LHCN-M2 (cell line): ENCODE measurements at places on chromosomes 16 and 17. TPM values are rescaled to one million over a fixed set of nuclear protein-coding genes. Genes with fewer than 3 reads are reported as not detected.
A peak's percentile ranks its signal among the peaks of the same experiment; 100 is the strongest.

- DNase-seq: no peak
These were observed 99.0 kb downstream of the C16orf78 start for GRCh38 chr16:49472598-49472997.

DNA sequence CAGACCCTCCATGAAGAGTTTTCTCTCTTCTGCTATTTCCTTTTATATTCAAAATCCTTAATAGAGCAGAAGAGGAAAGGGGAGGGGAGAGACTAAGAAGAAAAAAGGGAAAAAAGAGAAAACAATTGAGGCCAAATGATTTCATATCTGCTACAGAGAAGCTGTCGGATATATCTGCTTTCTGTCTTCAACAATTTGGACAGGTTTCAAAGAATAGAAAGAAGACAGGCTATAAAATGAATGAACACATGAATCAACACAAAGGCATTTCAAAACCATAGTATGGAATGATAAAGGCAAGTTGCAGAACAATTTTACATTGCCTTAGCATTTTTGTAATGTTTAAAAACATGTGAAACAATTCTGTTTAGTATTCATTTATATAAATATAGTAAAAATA is 4.7 kb upstream of the CMTR2 start:
- no peak for DNase-seq

- no peak for DNase-seq
These were observed 1149.1 kb upstream of the CDH8 start for GRCh38 chr16:63185235-63185780.

GRCh38 chr16:68793401-68793857 is 49.9 kb upstream of the TANGO6 start:
- no peak for DNase-seq

GRCh38 chr16:19066988-19067348 is 446 bp upstream of the COQ7 start:
- no peak for DNase-seq

- no peak for DNase-seq
These were observed 63.4 kb downstream of the GTF3C1 start for GRCh38 chr16:27486344-27486743.

DNA sequence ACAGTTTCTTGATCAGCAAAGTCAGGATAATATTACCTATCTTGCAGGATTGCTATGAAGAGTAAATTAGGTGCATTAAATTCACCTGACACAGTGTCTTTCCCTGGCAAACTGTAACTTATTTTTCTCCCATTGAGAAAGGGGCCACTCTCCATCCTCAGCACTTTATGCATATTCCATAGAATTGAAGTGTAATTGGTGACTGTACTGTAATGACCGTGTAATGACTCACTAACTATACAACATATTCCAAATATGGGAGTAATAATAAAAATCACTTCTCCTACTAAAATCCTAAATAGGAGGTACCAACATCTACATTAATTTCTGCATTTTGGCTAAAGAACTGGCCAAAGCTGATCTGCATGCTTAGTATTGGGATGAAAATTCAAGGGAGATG is 141.9 kb upstream of the NOG start:
- DNase-seq: peak; percentile 7

- DNase-seq: no peak
These were observed 42.8 kb upstream of the ACSF3 start for GRCh38 chr16:89050868-89051311.

DNA sequence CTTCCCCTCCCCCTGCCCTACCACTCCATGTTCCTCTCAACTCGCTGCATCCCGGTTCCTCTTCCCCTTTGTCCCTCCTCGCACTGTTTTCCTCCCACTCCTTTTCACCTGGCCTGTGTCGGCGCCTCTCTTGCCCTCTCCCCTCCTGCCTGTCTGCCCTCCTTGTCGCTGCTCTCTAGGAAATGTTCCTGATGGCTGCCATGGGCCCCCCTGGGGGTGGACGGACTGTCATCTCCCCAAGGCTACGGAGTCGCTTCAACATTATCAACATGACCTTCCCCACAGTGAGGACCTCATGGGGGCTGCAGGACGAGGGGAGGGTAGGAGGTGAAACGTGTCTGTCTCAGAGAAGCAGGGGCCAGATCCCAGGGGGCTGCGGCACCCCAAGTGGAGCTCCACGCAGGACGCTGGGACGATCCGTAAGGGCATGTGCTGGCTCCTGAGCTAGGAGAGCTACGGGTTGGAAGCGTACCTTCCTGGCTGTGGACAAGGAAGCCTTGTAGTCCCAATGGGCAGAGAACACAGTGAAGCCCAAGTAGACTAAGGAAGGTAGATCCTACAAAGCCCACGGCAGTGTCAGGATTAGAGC is 39.8 kb upstream of the KDM6B start:
- no peak for DNase-seq

- no peak for DNase-seq
These were observed 2.5 kb upstream of the CAMKK1 start for GRCh38 chr17:3895354-3895753.

DNA sequence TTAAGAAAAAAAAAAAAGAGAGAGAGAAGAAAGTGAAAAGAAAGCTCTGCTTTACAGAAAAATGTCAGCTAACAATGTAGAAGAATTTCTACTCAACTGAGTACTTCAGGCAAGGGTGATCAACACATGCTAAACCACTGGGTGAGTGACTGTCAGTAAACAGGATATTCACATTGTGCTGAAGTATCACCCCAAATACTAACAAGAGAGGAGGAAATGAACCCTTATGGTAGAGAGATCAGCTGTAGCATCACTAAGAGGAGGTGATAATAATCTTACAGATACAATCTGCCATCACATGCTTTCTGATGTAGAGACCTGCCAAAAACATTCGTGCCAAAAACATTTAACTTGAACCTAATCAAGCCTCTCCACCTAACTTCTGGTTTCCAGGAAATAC is 30.7 kb upstream of the ICAM2 start:
- DNase-seq: no peak

GRCh38 chr17:8698162-8698971 is 46.3 kb downstream of the CCDC42 start:
- DNase-seq: no peak

DNA sequence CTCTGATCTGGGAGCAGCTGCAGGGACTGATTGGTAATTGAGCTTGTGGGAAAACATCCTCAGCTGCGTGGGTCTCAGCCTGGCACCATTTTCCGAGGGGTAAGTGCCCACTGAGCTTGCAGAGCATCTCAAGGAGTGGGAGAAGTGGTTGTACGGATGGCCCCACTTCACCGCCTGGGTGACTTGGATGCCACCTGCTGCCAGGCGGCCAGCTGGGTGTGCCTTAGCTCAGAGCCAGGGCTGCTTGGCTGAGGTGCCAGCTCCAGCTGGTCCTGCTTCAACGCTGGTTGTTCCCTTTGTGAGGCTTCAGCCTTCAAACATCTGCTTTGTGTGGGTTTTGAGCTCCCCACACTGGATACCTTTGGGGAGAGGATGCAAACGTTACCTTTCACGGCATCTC is 482.7 kb upstream of the EEF2KMT start:
- no peak for DNase-seq

DNA sequence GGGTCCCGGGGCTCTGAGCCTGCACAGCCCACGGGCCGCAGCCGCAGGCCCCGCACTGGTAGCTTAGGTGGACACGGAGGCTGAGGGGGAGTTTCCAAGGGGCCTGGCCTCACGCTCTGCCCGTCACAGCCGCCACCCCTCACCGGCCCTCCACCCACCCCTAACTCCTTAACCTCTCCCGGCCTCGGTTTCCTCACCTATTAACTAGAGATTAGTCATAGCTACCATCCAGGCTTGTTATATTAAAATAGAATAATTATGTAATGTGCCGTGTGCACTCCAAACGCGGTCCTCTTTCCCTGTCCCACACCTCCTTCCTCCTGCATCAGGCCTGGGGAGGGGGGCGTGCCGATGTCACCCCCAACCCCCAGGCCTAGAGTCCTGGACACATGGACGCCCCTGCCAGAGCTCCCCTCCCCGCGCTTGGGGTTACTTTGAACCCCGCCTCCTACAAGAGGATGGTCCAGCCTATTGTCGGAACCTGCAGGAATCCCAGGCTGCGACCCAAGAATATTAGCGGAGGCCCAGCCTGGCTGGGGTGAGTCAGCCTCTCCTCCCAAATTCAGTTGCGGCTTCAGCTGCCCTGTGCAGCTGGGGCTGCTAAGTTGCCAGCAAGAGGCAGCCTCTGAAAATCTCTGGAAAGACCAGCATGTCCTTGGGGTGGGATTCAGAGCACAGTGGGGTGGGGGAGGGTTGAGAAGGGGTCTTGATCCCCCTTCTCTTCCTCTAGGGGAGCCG is 17.3 kb downstream of the SOCS3 start:
- peak; percentile 91 for DNase-seq

- no peak for DNase-seq
These were observed 599.4 kb upstream of the CDH5 start for GRCh38 chr16:65767125-65767524.

- no peak for DNase-seq
These were observed 842.1 kb downstream of the KCNJ2 start for GRCh38 chr17:71011391-71011790.

DNA sequence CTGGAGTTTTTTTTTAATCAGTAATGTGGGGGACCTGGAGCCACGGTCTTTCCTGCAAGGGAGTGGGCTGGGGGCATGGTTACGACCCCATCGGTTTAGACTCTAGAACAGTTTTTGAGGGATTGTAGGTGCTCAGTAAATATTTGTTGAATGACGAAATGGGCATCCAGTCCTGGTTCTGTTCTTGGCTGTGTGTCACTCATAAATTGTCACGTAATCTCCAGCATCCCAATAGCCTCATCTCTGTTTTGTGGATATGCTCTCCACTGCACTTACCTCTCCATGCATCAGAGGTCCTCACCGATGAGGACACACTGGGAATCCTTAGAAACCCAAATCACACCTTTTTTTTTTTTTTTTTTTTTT is 497 bp upstream of the SLC38A7 start:
- DNase-seq: no peak

DNA sequence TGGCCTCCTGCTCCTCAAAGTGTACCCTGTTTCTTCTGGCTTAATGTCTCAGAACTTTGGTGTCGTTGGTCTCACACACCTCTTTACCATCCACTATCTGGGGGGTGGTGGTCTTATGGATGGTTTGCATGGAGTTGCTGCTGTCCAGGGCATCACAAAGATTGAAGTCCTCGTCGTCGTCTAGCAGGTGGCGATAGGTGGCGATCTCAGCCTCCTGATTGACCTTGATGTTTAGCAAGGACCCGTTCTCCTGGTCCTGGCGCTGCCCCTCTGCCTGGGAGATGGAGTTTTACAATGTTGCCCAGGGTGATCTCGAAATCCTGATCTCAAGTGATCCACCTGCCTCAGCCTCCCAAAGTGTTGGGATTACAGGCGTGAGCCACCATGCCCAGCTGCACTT is 31.1 kb upstream of the HELZ start:
- DNase-seq: no peak

- no peak for DNase-seq
These were observed 952.6 kb upstream of the SOX9 start for GRCh38 chr17:71168053-71168741.

- peak; percentile 72 for DNase-seq
These were observed 1.4 kb upstream of the HES7 start for GRCh38 chr17:8125154-8125946.

GRCh38 chr17:43599046-43599395 is 52.9 kb upstream of the ETV4 start:
- DNase-seq: no peak

GRCh38 chr17:81245665-81246342 is 6.7 kb downstream of the NDUFAF8 start:
- no peak for DNase-seq

- DNase-seq: no peak
These were observed 41.3 kb upstream of the ATP2A3 start for GRCh38 chr17:4005296-4006164.

DNA sequence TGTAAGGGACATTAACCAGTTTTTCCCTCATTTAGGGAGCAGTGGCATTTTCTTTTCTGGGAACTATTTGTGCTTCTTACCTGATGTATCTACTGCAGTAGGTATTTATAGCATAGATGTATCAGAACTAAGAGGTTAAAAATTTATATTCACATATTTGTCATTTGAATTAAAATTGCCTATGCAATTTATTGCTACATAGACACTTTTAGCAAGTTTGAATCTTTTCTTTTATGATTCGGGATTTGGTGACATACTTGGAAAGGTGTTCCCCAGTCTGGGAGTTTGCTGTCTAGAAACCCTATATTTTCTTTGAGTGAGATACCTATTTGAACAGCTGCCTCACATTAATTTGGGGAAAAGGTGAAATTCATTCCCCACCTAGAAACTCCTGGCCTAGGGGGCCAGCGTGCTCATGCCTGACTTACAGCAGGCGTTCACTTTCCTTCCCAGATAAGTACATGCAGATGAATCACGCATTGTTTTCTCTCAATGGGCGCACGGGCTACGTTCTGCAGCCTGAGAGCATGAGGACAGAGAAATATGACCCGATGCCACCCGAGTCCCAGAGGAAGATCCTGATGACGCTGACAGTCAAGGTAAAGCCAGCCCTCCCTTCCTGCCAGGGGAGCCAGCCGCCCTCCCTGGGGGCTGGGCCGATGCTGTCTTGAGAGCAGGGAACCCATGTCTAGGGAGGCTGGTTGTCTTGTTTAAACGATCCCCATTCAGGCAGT is 73.8 kb downstream of the SDR42E1 start:
- peak; percentile 19 for DNase-seq

- DNase-seq: no peak
These were observed 27.5 kb downstream of the NLRC5 start for GRCh38 chr16:57016831-57017230.

GRCh38 chr16:31430380-31431052 is 2.4 kb upstream of the COX6A2 start:
- peak; percentile 35 for DNase-seq

DNA sequence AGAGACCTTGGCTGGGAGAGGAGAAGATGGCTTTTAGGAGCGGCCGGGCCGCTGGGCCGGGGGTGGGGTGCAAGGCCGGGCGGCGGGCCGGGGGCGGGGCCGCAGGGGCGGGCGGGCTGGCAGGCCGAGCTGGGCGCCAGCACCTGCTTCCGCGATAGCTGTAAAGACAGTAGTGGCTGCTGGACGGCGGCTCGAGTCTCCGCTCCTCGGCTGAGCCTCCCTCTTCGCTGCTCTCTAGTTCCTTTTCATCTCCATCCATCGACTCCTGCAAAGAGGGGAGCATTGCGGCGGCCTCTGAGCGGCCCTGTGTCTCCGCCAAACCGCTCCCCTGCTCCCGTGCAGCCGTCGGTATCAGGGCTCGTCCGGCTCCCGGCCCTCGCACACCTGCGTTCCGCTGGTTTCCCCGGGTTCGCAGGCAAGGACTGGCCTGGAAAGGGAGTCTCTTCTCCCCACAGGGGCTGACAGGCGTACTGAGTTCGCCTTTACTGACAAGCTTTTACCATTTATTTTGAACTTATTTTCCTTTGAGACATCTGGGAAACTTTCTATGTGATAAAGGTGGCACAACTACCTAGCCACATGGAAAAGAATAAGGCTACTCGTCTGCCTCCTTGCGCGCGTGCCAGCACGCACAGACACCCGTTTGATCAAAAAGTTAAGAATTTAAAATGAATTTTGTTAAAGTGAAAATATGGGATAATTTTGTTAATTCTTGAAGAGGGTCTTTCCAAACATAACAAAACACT is at the start of gene C17orf75:
TSS of gene C17orf75 (minus strand) at position 317 of the 746 bp plus-strand sequence. CDS start at position 283, 34 bp downstream.
- DNase-seq: peak; percentile 72

NDUFAF8 gene
- total RNA-seq: 39.9 and 47.0 TPM in 2 replicates

MAPK7 gene
- 17.9 and 19.6 TPM in 2 replicates for total RNA-seq

CYLD gene
- 51.2 and 58.0 TPM in 2 replicates for total RNA-seq

GLIS2 gene
- 1.1 and 1.3 TPM in 2 replicates for total RNA-seq

CTRB1 gene
- not detected in 2 replicates for total RNA-seq

KIF2B gene
- total RNA-seq: not detected in 2 replicates

BORCS6 gene
- 6.9 and 7.4 TPM in 2 replicates for total RNA-seq

CRYM gene
- total RNA-seq: 0.86 TPM in 1 of 2 replicates, not detected in the other

KRTAP4-5 gene
- total RNA-seq: not detected in 2 replicates
